Epithelial cell of prostate (primary cell): ENCODE measurements at places on chromosomes 7 and 10.

DNA sequence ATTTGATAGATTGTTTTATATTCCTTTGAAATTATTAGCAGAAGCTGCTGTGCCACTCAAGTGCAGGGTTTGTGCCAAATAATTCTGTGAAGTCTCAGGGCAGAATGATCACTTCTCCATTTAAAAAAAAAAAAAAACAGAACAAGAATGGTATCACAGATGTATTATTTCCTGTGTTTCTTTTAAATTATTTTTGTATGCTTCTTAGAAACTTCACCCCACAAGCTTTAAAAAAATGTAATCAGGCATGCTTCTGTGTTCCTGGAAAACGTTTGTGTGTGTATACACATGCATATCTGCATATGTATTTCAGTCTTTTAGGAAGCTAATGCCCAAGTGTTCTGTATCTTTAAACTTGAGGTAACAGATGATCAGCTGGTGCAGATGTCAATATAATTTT is 6.3 kb upstream of the CD36 start:
- DNase-seq, result no peak

GRCh38 chr10:21742740-21743412 is 208.8 kb downstream of the MLLT10 start:
- DNase-seq, result no peak

GRCh38 chr7:157018997-157019608 is 8.6 kb upstream of the MNX1 start:
- no peak for DNase-seq

DNA sequence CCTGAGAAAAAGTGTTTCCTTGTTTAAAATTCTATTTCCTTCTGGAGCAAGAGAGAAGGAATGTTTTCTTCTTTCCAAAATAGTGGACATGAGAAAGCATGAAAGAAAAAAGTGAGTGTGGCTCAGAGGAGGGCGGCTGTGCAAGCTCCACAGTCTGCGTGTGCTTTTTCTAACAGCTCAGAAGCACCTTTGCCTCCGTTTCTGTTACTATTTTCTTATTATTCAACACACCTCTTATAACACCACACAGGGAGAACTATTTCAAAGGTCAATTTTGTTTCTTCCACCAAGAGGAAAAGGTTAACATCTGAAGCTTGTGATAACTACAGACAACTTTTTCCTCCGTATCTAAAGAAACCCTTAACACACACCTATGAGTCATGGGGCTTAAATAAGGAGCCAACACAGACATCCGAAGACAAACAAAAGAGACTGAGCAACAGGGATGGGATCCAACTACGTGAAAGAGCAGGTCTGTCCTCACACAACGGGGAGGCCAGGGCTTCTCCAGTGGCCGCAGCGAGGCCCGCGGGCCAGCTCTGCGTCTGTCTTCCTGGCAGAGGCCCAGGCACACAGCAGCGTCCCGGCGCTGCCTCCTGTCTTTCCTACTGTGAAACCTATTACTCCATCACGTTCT is 36.2 kb upstream of the NCAPG2 start:
- DNase-seq, result no peak
